ENCODE measurements at places on chromosomes 16 and 17.

DNA sequence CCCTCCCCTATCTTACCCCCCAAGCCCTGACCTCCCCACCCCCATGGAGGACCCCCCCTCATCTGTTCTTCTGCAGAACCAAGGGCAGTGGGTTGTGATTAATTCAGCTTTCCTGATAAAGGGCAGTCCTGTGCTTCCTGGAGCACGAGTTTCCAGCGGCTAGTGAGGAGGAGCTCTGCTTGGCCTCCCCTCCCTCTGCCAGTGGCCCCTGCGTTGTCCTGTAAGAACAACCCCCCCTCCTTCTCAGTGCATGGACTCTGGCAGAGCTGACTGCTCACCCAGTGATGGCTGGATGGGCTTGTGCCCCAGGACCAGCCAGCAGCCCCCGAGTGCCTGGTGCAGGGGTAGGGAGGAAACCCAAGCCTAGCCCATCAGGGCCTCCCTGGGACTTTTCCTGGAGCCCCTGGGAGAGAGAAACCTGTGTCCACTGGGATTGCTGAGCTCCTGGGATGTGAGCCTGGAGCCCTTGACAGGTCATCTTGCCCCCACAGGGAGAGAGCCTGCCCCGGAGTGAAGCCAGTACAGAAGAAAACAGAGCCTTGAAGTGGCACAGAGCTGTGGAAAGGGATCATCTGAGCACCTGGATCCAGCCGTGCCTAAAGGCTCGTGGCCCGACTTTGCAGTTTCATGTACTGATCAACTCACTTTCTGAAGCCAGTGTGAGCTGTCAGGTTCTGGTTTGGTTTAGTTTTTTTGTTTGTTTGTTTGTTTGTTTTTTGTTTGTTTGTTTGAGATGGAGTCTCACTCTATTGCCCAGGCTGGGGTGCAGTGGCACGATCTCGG, 26.5 kb downstream of the MMP15 start:
- H3K4me1 ChIP-seq: no peaks in the 10 kb centered on the region
- no peaks in the 10 kb centered on the region for H3K27me3 ChIP-seq
- H3K36me3 ChIP-seq: no peaks in the 10 kb centered on the region
- H3K27ac ChIP-seq: no peak overlapping the region

DNA sequence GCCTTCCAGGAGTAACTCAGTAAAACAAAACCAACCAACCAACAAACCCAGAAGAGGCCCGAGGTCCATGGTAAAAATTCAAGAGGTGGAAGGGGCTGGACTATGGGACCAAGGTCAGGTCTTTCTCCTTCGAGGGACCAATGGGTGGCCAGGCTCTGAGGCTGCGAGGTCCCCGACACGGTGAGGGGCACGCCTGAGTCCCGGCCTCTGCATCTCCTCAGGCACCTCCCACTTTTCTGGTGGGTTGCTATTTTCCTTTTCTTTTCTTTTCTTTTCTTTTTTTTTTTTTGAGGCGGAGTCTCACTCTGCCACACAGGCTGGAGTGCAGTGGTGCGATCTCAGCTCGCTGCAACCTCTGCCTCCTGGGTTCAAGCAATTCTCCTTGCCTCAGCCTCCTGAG, 18.0 kb downstream of the CD7 start:
- DNase-seq: no peak
- H3K4me3 ChIP-seq: no peak overlapping the region
- no peaks in the 10 kb centered on the region for H3K27me3 ChIP-seq
- no peaks in the 10 kb centered on the region for H3K36me3 ChIP-seq

DNA sequence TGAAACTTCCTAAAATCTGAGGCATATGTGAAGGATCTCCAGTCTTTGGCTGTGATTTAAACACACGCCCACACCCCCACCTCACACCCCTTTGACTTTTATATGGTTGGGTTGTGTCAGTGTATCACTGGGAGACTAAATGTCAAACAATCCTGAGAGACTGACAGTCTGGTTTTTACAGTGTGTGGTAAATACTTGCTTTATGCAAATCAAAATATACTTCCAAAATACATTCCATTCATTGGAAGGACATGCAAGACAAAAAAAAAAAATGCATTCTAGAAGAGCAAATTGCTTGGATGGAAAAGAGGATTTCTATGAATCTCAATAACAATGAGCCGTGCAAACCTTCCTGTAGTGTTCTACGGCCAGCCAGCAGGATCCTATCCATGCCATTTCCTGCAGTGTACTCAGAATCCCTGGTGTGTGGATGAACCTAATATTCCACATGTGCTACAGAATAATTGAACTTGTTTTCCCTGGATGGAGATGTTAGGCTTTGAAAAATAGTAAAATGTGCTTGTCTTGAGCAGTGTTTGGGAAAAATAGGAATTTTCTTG, 602.1 kb upstream of the GOT2 start:
- no peaks in the 10 kb centered on the region for H3K27me3 ChIP-seq
- DNase-seq: no peak
- H3K4me3 ChIP-seq: no peak overlapping the region
- no peaks in the 10 kb centered on the region for H3K4me1 ChIP-seq
- no peak overlapping the region for H3K27ac ChIP-seq

GRCh38 chr16:9787717-9788116, 394.5 kb downstream of the GRIN2A start:
- H3K4me3 ChIP-seq: no peak overlapping the region
- H3K27ac ChIP-seq: no peak overlapping the region
- no peaks in the 10 kb centered on the region for H3K4me1 ChIP-seq
- no peaks in the 10 kb centered on the region for H3K36me3 ChIP-seq
- no peak for DNase-seq

DNA sequence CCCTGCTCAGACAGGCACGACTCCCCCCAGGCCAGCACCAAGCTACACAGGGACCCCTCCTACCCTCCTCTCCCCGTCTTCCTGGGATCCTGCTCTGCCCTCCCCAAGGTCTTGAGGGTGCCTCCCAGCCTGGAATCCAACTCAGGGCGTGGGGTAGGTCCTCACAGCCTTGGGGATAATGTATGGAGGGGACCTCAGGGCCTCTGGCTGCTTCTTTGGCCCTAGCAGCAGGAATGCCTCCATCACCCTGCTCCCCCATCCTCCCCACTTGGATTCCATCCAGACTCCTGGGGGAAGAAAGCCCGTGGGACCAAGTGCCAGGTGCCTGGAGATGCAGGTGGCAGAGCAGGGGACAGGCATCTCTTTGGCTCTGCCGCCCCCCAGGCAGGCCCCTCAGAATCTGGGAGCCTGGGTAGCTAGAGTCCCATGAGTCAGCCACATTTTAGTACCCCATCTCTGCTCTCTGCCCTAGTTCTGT, 10.7 kb upstream of the STAC2 start:
- no peak for DNase-seq
- no peak overlapping the region for H3K4me3 ChIP-seq
- no peaks in the 10 kb centered on the region for H3K36me3 ChIP-seq
- H3K4me1 ChIP-seq: peaks cover 43% of the 10 kb centered on the region
- no peaks in the 10 kb centered on the region for H3K27me3 ChIP-seq

DNA sequence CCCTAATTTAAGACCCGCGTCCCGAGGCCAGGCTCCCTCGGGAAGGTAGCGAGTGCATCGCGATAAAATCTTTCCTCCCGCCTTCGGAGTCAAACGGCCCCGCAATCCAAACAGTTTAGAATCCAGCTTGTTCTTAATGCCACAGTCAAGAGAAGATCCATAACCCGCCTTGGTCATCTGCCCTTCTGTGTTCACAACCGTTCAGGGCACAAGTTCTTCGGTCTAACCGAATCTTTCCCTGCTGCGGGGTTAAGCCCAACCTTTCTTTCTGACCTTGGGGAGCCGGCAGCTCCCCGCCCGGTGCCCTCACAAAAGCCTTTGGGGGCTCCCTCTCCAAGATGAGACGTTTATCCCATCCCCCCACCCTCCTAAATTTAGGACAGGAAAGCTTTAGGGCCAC, 30.3 kb downstream of the CPSF4L start:
- H3K4me1 ChIP-seq: peaks cover 62% of the 10 kb centered on the region
- peak overlapping the region; percentile 79 for H3K27ac ChIP-seq
- peak overlapping the region; percentile 92 for H3K4me3 ChIP-seq
- H3K36me3 ChIP-seq: peaks cover 12% of the 10 kb centered on the region

DNA sequence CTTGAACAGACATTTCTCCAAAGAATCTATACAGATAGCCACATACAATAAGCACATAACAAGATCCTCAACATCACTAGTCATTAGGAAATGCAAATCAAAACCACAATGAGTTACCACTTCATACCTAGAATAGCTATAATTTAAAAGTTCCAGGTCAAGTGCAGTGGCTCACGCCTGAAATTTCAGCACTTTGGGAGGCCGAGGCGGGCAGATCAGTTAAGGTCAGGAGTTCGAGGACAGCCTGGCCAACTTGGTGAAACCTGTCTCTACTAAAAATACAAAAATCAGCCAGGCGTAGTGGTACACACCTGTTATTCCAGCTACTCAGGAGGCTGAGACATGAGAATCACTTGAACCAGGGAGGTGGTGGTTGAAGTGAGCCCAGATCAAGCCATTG, 19.9 kb downstream of the RANBP10 start:
- H3K36me3 ChIP-seq: no peaks in the 10 kb centered on the region
- no peak overlapping the region for H3K4me3 ChIP-seq
- peaks cover 5% of the 10 kb centered on the region for H3K4me1 ChIP-seq

DNA sequence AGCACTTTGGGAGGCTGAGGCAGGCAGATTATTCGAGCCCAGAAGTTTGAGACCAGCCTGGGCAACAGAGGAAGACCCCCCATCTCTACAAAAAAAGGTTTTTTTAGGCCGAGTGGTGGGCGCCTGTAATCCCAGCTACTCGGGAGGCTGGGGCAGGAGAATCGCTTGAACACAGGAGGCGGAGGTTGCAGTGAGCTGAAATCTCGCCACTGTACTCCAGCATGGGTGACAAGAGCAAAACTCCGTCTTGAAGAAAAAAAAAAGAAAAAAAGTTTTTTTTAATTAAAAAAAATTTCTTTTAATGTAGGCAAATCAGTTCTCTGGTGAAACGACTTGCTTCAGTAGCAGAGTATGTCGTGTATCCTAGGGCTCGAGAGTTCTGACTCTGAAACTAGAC, 10.9 kb downstream of the HSD3B7 start:
- DNase-seq: no peak
- peaks cover 12% of the 10 kb centered on the region for H3K4me1 ChIP-seq
- H3K36me3 ChIP-seq: no peaks in the 10 kb centered on the region

DNA sequence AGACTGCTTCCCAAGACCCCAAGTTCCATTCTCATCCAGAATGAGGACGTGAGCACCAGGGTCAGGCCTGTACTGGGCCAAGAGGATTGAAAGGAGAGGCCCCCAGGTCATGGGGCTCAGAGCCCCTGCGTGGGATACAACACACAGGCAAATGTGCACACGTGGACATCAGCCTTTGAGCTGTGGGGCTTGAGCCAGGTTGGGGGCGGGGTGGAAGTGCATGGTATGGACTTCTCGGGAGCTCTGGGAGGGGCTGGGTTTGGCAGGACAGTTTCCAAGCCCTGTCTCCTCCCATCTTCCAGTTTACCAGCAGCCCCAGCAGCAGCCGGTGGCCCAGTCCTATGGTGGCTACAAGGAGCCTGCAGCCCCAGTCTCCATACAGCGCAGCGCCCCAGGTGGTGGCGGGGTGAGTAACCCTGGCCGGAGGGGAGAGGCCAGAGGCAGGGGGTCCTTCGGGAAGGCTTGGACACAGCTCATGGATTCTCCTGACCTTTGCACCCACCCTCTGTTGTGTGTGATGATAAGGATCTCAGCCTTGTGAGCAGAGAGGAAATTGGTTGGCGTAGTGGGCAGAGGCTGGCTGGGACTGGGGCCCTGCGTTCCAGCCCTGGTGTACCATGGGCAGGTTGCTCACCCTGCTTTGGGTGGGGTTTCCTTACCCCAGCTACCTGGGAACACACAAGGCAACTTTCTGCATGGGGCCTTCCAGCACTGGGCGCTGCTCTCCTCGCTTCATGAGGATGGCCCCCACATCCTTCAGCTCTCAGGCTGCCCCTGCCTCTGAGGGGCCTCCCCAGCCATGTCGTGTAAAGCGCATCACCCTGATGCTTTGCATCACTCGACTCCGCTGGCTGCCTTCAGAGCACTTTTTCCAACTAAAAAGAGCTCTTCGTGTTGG, 10.4 kb upstream of the LASP1NB start:
- no peak for DNase-seq
- H3K36me3 ChIP-seq: peaks cover 74% of the 10 kb centered on the region
- H3K4me3 ChIP-seq: no peak overlapping the region
- no peaks in the 10 kb centered on the region for H3K27me3 ChIP-seq
- no peak overlapping the region for H3K27ac ChIP-seq
- no peaks in the 10 kb centered on the region for H3K4me1 ChIP-seq
